ENCODE measurements at places on chromosomes 12 and 14.

DNA sequence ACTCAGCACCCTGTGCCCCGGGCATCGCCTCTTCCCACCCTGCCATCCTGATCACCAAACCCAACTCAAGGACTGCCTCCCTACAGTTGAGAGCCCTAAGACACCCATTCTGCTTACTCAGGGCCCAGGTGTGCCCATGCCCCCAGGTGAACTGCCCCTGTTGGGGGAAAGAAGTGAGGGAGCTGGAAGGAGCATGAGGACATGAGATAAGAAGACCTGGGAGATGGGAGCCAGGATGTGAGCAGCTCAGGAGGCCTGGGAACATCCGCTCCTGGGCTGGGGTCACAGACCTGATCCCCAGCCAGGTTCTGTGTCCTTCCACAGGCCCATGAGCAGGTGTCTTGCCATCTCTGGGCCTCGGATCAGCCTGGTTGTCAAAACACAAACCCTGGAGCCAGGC lies 6.6 kb downstream of the RAPGEF3 start:
- DNase-seq, result no peak

GRCh38 chr12:97645726-97646125 lies 183.1 kb downstream of the RMST start:
- no peak for DNase-seq

DNA sequence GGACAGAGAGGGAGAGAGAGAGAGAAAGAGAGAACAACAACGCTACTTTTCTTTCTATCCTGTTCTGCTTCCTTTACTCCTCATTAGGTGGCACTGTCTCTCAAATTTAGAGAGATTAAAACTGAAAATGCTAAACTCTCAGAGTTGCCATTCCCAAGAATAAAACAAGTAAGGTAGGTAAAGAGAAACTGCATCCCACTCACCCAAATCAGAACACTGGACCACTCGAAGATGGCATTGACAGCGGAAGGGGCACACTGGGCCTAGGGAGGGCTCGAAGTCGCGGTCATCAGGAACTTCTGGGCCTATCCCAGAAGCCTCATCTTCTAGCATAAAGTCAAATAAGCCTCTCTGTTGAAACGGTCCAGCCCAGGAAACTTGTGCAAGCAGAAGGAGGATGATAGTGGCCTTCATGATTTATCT lies 4.5 kb downstream of the DCN start:
- no peak for DNase-seq

DNA sequence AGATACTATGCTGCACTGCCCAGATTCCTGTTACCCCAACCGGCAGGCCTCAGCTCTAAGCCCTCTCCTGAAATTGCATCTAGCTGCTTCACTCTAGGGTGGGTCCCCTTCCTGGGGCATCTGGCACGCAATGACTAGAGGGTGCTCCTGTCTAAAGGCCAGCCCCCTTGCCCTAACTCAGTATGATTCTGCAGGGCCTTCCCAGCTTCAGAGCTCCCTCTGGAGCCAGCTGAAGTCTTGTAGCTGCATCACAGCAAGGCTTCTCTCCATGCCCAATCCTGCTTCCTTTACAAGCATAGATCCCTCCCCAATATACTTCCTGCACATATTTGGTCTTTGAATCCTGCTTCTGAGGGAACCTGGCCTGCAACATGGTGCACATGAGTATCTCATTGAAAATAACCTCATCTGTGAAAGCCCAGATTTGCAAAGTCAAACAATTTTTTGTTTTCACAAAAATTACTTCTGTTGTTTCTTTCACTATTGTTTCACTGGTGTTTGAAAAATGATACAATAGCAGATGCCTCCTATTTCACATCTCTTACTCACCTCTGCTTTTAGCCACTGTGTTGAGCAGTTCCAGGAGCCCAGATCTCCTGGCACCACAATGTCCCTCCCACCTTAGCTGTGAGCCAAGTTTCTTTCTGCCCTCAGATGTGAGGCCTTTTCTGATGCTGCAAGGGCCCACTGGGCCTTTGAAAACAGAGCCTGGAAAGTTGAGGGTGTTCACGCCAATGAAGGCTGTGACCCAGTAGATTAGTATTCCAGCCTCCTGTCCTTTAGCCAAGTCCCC lies 169.5 kb upstream of the EGLN3 start:
- DNase-seq, result no peak

DNA sequence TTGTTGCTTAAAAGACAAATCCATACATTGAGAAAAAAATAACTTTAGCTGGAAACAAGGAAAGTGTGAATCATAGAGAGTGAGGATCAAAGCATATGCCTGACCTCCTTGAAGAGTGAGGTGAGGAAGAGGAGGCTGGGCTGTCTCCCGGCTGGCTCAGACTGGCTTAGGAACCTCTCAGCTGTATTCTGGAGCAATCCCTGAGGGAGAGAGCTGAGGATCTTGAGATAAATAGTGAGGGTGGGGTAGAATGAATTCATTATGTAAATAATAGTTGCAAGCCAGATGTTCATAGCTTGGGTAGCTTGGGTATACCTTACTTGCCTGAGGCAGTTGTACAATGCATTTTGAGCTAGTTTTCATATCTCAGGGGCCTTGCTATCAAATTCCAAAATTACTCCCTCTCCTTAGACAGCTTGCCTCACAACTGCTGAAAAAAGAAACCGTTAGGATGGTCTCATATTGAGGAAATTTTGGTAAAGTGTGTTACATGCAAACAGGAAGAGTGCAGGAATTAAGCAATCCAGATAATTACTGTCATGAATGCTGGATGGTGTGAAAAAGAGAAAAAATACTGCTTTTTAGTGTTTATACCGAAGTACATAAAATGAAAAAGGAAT lies 30.5 kb upstream of the SLC15A5 start:
- no peak for DNase-seq

DNA sequence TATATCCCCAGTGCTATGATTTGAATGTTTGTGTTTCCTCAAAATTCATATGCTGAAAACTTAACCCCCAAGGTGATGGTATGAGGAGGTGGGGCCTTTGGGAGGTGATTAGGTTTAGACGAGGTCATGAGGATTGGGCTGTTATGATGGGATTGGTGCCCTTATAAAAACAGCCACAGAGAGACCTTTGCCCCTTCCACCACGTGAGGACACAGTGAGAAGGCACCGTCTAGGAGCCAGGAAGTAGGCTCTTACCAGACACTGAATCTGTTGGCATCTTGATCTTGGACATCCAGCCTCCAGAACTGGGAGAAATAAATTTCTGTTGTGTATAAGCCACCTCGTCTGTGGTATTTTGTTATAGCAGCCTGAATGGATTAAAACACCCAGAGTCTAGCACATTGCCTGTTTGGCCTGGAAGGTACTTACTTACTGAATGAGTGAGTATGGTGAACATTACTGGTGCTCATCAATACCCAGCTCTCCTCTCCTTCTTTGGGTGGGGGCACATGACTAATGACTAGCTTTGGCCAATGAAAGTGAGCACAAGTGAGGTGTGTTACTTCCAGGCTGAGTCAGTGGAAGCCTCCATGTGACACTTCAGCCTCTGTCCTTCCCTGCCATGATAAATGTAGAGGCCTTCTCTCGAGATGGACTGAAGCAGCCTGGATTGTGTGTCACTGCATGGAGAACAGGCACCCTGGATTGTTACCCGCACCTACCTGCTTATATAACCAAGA lies 72.4 kb upstream of the CHST11 start:
- no peak for DNase-seq

DNA sequence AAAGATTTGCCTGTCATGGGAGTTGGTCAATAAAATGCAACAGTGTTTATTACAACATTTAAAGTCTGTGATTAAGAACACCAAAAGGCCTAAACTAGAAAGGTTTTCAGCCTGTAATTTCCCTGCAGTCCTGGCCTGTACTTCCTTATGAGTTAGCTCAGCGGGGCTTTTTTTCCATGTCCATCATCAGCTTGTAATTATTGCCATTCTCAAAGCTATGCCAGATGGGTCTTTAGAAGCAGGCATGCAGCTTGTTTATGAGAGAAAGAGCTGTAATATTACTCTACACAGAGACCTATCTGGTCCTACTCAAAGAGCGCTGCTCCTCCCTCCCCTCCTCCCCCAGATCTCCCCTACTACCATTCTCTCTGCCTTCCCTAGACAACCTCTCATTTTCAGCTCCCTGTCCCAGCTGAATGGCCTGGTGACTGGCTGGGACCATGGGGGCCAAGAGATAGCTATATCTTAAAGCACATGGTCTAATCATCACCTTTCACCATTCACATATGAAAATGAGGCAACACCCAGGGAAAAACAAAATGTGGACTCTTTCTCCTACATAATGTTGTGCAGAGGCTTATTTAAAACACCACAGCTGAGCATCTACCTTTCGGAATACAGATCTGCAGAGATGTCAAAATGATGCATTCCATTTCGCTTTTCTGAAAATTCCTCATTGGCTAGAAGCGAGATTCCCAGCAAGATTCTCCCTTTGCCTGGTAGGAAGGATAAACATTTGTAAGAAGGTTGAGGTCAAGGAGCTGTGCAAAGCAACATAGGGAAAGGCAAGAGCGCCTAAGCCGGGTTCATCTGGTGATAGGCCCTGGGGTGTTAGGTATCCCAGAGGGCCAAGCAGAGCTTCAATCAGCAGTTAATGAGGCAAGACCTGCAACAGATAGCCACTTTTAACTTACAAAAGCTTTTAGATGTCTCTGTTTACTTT lies 209.7 kb upstream of the CDKN3 start:
- no peak for DNase-seq

GRCh38 chr12:53659571-53659981 lies 16.3 kb downstream of the ATP5MC2 start:
- no peak for DNase-seq

DNA sequence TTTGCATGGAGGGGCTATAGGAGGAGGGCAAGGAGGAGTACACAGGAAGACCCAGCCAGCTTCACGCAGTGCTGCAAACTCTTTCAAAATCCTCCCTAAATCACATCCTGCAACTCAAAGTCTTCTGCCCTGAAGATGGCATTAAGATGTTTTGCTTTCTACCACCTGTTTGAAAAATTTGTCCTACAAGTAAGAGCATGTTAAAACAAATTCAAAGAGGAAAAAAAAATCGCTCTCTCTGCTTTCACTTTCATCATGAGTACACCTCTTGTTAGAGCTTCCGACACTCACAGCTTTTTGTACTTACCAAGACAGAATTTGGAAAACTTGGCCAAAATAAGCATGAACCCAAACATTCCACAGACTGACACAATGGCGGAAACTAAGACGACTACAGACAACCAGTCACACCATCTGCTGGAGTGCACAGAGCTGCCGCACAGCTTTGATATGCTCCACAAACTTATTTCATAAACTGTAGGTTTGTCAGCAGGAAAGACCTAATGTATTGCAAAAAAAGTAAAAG lies 21.3 kb downstream of the GCH1 start:
- DNase-seq, result no peak

GRCh38 chr12:95547522-95548055 lies 3.7 kb downstream of the USP44 start:
- no peak for DNase-seq

- no peak for DNase-seq
Measured at GRCh38 chr12:91723191-91723590, 422.5 kb downstream of the BTG1 start.

- DNase-seq, result no peak
Measured at GRCh38 chr14:38280081-38280480, 24.2 kb upstream of the CLEC14A start.

DNA sequence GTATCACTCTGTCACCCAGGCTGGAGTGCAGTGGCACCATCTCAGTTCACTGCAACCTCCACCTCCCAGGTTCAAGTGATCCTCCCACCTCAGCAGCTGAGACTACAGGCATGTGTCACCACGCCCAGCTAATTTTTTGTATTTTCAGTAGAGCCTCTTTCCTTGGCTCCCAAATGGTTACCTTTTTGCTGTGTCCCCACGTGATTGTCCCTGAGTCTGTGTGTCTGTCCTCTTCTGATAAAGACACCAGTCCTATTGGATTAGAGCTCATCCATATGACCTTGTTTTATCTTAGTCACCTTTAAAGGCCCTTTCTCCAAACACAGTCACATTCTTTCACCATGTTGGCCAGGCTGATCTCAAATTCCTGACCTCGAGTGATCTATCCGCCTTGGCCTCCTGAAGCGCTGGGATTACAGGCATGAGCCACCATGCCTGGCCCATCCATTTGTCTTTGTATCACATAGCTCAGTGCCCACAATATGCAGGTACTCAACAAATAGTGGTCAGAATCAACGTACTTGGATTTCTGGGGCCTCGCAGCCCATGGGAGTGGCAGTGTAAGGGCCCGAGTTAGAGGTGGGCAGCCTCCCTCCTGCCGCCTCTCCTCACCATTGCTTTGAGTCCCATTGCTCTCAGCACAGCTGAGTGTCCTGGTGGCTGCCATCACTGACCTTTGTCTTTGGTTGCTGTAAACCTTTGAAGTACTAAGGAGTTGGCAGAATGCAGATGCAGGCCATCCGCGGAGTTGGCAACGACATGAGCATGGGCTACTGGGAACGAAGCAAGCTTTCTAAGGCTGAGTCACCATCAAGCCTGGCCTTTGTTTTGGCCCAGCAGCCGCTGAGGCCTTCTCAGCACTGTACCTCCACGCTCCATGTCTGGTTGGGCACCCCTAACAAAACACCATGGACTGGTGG lies 9.3 kb downstream of the TPCN1 start:
- DNase-seq, result no peak

DNA sequence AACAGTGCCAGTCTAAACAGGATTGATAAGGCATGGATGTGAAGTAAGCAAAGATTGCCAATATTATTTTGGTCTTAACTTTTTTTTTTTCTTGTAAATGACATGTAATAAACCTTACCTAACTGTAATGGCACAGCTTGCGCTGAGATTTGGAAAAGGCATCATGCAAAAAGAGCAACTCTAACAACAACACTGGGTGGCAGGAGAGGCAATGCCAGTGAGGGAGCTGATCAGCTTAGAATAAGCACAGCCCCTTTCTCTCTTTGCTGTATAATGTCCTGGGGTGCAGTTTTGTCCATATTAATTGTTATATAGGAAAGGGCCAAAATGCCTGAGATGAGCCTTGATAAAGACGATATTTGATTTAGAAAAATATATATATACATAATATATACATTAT lies 1589.7 kb upstream of the FLRT2 start:
- no peak for DNase-seq

DNA sequence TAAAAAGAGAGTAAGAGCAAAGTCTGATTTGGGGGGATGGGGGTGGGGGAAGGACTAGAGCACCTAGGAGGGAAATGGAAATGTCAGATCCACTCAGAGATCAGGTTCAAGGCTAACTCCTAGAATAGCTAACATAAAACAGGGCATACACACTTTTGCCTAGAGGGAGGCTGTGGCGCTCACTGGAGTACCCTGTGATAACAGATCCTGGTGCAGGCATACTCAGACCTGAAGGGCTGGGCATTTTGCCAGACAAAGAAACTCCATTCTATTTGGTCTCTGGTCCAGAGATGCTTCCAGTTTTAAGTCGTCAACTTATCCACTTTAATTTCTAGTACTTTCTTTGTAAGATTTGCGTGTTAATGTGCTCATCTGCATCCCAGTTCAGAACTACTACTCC lies 5.8 kb downstream of the CTDSP2 start:
- no peak for DNase-seq

GRCh38 chr14:77151245-77151644 lies 9.7 kb upstream of the ZDHHC22 start:
- no peak for DNase-seq

GRCh38 chr12:1863823-1864222 lies 43.5 kb downstream of the LRTM2 start:
- DNase-seq, result no peak

DNA sequence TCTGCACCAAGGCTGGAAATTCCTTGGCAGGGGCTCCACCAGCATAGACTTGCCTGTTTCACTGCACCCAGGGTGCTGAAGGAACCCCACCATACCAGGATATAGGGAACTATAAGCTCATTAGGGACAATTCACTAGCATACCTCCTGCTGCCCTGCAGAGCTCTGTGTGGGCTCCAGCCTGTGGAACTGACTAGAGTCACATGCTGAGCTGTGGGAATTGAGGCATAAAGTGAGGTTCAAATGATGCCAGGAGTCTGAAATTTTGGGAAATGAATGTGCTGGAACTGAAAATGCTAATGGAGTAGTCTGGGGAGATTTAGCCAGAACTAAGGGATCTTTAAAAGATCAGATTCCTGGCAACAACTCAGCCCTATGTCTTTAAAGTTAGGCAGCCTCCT lies 7.3 kb upstream of the EMP1 start:
- DNase-seq, result no peak

Data from stimulated activated CD4-positive, alpha-beta T cell treated with anti-CD3 and anti-CD28 coated beads, Interleukin-2, amount 100 ng/mL, for 24 hours (primary cell).